Kidney (tissue), 22 donors: ENCODE measurements at places on chromosomes 2 and 18. TPM values are rescaled to one million over a fixed set of nuclear protein-coding genes. Genes with fewer than 3 reads are reported as not detected.

The SPDYA gene
- 1.6 TPM for total RNA-seq

The GKN2 gene
- total RNA-seq = not detected

The RIOK3 gene
- total RNA-seq = 64.9 TPM

DNA sequence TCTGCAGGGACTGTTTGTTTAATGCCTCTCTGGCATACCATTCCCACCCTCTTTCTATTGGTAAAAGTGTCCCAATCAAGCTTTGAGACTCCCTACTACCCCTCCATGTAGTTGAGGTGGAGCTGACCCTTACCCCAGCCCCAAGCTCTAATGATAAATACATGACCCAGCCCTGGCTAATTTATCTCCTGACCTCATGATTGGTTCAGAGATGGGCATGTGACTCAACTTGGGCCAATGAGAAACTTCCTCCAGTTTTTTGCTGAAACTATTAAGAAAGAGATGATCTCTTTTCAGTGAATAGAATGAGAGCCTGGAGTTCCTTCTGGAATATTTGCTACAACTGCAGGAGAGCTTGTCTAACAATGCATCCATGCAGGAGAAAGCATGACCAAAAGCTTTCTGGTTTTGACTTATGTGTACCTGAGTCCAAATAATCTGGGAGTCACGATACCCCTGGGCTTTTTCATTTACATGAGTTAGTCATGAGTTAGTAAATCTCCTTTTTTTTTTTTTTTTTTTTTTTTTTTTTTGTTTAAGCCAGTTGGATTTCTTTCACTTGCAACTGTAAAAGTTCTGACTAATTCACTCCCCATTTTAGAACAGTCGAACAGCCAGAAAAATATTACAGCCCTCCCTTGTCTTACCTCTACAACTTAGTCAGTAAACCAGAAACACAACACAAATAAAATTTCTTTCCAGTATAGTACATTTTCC lies 66.5 kb upstream of the TLK1 start:
- no peaks in the 10 kb centered on the region for H3K27me3 ChIP-seq
- H3K27ac ChIP-seq = no peak overlapping the region
- H3K4me1 ChIP-seq = no peaks in the 10 kb centered on the region
- DNase-seq = no peak
- H3K36me3 ChIP-seq = no peaks in the 10 kb centered on the region

DNA sequence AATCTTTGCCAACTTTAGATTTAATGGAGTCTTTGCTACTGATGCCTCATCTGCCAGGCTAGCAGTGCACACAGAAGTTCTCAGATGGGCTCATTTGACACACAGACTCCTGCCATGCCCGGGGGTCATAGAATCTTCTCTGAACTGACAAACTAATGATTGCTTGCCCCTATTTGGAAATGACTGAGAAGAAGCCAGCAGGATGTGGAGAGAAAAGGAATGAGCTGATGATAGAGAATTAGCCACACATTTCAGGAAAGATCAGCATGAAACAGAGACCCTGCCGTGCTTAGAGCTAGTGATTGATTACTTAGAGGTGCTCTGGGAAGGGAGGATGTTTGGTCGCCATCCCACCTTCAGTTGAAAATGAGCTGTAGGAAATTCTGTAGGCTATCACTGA lies 178.5 kb downstream of the TPGS2 start:
- H3K27me3 ChIP-seq = no peaks in the 10 kb centered on the region
- no peak for DNase-seq
- no peaks in the 10 kb centered on the region for H3K4me1 ChIP-seq
